ENCODE measurements at places on chromosomes 3 and 15. TPM values are rescaled to one million over a fixed set of nuclear protein-coding genes. Genes with fewer than 3 reads are reported as not detected.

The CD200R1 gene
- total RNA-seq = 11.4 TPM

The SLC22A14 gene
- total RNA-seq = 0.22 TPM

The NLGN1 gene
- total RNA-seq = not detected

DNA sequence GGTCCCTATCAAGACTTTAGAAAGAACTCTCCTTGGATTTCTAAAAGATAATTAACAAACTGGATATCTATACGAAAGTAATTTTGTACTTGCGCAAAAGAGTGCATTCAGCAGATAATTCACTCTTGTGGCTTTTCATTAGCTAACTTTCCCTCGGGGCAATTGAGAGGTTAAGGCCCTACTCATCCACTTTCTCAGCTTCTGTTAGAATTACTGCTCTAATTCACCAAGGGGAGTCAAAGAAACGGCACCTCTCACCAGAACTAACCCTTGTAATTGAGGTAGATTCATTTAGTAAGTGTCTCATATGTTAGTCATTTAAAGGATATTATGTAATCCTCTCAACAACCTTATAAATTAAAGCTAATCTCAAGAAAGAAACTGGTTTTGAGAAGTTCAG, 22.5 kb upstream of the MB21D2 start:
- no peaks in the 10 kb centered on the region for H3K4me1 ChIP-seq
- no peaks in the 10 kb centered on the region for H3K36me3 ChIP-seq
- DNase-seq = no peak
- no peak overlapping the region for H3K27ac ChIP-seq
- H3K27me3 ChIP-seq = peaks cover 6% of the 10 kb centered on the region

DNA sequence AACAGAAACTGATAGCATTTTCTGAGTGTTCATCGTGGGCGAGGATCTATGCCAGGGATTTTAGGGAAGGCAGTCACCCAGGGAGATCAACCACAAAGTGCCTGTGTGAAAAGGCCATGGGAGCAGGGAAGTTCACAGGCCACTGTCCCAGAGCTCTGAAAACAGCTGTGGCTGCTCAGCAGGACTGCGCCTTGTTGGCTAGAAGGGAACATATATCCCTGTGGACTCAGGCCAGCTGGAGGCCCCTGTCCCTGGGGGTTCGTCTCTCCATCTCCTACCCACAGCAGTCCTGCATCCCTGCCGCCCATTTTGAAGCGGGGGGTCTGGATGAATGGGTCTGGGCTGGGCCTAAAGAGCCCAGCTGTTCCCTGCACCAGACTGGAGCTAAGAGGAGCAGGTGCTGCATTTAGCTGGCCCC, 27.8 kb downstream of the PPCDC start:
- H3K36me3 ChIP-seq = peaks cover 10% of the 10 kb centered on the region
- peaks cover 19% of the 10 kb centered on the region for H3K4me1 ChIP-seq
- DNase-seq = no peak
- H3K27me3 ChIP-seq = no peaks in the 10 kb centered on the region
